ENCODE measurements at places on chromosomes 16 and 17.

DNA sequence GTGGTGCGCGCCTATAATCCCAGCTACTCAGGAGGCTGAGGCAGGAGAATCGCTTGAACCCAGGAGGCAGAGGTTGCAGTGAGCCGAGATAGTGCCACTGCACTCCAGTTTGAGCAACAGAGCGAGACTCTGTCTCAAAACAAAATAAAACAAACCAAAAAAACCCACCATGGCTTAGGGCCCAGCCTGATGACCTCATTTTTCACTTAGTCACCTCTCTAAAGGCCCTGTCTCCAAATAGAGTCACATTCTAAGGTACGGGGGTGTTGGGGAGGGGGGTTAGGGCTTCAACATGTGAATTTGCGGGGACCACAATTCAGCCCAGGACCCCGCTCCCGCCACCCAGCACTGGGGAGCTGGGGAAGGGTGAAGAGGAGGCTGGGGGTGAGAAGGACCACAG, 1.4 kb upstream of the STH start:
- no peak for DNase-seq

- no peak for DNase-seq
These were observed 414.4 kb downstream of the SHISA9 start for GRCh38 chr16:13315642-13316427.

DNA sequence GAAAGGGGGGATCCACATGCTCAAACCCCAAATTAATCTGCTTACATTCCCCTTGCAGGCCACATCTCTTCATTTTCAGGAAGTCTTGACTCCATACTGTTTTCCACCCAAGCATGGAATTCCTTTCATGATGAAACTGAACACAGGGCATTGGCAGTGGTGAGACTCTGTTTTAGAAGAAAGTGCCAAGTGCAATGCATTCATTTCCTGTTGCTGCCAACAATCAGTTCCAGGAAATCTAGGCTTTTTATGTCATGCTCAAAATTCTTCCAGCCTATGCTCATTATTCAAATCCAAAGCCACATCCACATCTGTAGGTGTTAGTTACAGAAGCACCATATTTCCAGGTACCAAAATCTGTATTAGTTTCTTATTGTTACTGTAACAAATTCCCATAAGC, 4.1 kb downstream of the CCL2 start:
- no peak for DNase-seq

GRCh38 chr17:1766382-1767135, 4.7 kb downstream of the SERPINF1 start:
- DNase-seq = no peak

GRCh38 chr17:81393684-81394376, 1.4 kb upstream of the BAHCC1 start:
- peak; percentile 100 for DNase-seq

DNA sequence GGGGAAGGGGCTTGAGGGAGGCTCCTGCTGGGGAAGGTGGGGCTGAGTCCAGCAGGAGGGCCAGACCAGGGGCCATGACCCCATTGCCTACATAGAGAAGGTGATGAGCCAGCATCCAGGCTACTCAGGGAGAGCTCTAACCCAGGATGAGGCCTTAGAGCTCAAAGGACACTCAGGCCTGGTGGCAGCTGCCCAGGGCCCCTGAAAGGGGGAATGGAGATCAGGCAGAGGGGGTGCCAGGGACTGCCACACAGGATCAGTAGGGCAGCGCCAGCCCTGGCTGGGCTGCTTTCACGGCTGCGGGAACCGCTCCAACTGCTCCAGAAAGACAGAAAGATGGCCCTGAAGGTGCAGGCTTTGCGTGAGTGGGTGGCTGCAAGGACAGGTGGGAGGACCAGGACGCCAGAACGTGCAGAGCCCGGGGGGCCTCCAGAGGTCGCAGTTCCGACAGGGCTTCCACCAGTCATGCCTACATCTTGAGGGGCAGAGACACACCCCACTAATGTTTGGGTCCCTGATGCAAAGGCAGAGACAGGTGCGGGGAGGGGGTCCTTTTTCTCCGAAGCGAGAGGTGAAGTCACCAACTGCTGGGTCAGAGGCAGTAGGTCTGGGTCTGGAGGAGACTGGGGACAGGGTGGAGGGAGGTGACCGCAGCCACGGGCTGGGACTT, 882 bp upstream of the ATP6V0C start:
- peak; percentile 35 for DNase-seq

- DNase-seq = no peak
These were observed 94.0 kb upstream of the WSB1 start for GRCh38 chr17:27199948-27200347.

- no peak for DNase-seq
These were observed 198.0 kb downstream of the XYLT1 start for GRCh38 chr16:17272716-17273115.

GRCh38 chr17:40097931-40098845, 2.2 kb downstream of the NR1D1 start:
- no peak for DNase-seq

GRCh38 chr16:9680968-9681367, 501.3 kb downstream of the GRIN2A start:
- no peak for DNase-seq

GRCh38 chr16:2027024-2028010, 615 bp downstream of the NHERF2 start:
- no peak for DNase-seq

- DNase-seq = no peak
These were observed 169.8 kb downstream of the ABCC12 start for GRCh38 chr16:47986031-47986430.

DNA sequence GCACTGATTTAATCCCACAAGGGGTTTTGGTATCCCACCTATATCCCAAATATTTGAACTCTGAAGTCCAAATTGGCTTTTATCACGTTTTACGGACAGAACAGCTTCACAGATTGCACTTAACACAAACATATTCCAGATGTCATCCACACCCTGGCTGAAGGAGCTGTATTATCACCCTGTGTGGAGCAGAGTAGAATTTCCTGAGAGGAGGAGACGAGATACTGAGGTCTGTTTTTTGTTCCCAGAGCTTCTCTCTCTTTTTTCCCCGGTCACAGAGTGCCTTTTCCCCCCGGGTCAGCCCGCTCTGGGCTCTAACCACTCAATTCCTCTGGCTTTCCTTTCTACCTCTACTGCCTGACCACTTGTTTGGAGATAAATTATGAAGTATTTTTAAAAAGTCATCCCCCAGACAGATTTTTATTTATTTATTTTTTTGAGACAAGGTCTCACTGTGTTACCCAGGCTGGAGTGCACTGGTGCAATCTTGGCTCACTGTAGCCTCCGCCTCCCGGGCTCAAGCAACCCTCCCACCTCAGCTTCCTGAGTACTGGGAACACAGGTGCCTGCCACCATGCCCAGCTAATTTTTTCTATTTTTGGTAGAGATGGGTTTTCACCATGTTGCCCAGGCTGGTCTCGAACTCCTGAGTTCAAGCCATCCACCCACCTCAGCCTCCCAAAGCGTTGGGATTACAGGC, 30.7 kb downstream of the DNAH2 start:
- no peak for DNase-seq

DNA sequence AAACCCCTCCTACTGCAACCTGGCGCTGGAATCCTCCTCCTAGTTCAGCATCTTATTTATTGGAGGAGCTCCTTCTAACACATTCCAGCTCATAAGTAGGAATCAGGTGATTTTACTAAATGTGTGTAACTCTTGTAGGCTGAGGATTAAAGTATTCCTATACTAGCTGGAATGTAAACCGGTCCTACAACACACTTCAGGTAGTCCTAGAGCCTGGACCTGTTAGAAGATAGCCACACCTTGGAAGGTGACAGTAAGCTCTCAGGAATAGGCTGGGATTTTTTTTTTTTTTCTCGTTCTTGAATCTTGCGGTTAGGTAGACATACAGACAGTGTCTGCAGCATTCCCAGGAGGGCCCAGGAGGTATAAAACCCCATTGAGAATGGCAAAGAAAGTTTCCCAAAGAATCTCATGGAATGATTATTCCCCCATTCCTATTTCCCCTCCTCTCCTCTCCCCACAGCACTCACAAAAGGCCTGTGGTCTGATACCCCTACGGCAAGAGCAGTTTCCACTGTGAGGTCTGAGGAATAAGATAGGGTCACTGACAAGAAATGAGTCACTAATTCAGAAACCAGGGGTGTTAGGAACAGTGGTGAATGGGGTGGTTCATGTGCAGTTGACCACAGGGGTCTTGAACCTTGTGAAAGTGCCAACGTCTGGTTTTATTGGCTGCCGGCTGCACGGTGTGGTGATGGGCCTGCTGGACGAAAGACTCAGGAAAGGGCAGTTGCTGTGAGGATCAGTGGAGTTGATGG, 267.1 kb downstream of the UTP18 start:
- DNase-seq = no peak

DNA sequence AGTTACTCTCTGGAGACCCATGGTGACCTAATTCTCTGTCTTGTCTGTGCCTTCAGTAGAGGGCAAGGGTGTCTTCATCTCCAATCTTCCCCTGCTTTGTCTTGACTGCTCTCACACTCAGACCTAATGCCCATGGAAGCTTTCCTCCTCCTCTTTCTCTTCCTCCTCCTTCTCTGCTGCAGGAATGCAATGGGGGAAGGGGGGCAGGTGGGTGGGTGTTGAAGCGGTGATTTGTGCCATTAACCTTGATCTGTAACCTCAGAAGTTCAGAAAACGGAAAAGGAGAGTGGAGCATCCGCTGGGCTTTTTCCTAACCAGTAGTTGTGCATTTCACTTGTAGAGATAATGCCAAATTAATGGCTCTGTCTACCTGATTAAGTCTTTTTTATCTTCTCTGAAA, 172.3 kb upstream of the CDH11 start:
- DNase-seq = no peak
